ENCODE measurements at places on chromosomes 4 and X.

DNA sequence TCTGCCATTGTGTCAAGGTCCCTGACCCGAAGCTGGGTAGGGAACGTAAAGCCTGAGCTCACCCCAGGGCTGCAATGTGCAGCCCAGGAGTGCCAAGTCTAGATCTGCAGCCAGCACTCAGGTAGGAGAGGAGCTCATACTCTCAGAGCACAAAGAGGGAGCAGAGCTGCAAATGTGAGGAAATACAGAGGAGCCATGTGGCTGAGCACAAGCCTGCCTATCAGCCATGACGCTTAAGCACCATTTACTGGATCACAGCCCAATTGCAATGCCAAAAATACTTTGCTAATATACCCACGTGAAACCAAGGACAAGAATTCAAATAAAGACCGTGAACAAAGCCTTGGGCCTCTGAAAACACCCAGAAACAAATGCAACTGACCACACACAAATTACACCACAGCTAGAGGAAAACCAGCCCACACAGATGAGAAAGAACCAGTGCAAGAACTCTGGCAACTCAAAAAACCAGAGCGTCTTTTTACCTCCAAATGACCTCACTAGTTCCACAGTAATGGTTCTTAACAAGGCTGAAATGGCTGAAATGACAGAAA lies 69.0 kb upstream of the HPF1 start:
- no peak for DNase-seq

DNA sequence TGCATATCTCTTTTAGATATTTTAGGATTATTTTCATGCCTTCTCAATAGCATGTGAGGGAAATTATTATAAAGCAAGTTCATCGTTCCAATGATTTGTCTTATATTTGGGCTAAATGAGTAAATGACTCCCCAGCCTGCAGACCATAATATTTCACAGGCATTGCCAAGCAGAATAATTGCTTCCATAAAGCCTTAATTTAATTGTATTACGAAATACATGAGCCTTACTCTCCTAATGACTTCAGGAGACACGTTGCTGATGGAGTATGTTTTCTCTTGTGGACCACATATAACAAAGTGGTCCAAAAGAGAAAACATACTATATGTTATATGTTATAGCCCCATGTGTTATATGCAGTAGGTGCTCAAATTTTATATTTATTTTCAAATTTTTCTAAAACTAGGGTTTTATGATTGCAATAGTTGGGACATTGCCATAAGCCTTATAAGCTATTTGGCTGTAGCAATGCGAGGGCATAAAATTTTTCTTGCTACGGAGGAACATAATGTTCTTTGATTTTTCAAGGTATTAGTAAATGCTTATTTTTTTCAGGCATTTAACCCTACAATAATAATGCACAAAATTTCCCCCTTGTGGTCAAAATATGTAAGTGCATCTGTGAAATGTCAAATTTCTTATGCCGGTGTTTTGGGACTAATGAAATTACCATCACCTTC lies 26.2 kb upstream of the TMPRSS11D start:
- DNase-seq = peak; percentile 18

DNA sequence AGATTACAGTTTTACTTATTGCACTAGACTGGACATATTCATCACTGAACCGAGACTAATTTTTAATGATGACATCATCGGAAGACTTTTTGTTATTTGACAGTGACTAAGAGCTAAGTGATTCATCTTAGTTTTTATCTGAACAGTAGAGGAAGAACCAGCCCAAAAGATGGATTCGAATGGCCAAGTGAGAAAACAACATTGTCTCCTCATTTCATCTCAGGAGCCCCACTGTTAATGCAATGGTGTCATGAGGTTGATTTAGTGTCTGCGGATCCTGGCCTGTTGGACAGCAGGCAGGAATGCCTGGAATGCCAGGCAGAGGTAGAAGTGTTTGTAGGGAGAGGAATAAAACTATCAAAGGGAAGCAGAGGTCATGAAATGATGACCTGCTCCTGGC lies 37.8 kb upstream of the HPF1 start:
- DNase-seq = no peak

DNA sequence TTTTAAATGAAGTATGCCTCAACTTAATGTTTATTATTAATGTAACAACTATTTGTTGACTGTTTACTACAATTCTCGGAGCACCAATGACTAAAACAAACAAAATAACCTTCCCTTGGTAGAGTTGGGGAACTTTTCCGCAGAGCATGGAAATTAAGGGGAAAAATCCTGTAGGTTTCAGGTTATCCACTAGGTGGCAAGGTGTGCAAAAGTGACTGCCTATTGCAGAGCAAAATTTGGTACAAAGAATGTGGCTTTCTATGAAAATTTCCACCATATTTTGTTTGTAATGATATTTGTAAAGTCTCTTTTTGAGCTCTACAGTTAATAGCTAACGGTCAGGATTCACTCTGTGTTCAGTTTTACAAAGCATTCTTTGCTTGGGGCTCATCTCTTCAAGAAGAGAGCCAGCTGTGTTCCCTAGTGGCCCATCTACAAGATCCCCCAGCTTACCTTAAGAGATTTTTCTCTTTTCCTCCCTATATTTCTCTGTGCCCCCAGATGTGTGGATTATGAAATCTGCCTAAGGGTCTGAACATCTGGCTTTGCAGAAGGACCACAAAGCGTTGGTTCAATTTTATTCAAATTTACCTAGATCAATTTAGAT lies 61.1 kb downstream of the FBXO8 start:
- DNase-seq = peak; percentile 21

- no peak for DNase-seq
These were observed 223.0 kb downstream of the COX18 start for GRCh38 chr4:72846280-72847111.

GRCh38 chrX:5644776-5645175 lies 583.9 kb downstream of the NLGN4X start:
- DNase-seq = no peak

DNA sequence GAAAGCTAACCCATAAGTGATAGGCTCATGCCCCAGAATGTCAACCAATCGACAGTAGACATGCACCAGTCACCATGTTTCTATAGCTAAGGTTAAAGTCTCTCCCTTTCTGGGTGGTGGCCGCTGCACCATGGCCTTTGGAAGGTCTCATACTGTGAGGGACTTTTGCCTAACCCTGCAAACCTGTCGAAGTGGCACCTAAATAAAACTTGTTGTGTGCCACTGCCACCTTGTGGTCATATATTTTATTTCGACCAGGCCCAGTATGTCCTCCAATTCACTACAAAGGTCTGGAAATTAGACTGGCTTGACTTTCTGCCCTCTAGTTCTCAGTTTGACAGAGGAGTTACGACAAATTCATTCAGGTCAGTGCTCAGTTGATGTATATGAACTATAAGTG lies 163.1 kb downstream of the SMARCA1 start:
- DNase-seq = peak; percentile 61

DNA sequence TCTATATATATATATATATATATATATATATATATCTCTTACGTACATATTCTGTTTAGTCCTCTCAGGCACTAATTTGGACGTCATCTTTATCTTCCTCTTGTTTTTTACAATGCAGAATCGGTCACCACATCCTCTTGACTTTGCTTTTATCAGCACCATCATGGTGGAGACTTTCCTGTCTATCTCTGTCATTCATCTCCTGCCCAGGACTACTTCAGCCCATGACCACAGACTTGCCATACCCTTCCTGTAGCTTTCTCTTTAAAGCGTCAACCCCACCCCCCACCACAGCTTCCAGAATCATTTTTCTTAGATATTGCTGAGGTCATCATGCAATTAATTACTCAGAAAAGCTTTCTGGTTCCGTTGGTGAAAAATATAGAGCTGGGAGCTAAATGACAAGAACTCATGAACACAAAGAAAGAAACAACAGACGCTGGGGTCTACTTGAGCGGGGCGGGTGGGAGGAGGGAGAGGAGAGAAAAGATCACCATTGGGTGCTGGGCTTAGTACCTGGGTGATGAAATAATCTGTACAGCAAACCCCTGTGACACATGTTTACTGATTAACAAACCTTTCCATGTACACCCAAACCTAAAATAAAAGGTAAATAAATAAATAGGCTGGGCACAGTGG lies 30.5 kb upstream of the PRKX start:
- DNase-seq = peak; percentile 78

DNA sequence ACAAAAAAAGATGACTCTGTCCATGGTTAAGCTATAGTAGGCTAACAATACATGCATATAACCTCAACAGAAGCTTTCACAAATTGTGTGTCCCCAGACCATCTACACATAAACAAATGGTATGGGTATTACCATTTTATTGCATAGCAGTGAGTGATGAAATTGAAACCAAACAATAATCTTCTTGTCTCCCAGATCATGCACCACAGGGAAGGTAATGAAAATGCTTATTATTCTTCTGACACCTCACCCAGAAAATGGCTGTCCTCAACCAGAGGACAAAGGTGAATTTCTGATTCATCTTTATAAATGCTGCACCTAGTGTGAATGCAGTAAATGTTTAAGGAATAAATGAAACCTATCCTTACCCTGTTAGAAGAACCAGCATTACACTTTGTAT lies 8.0 kb downstream of the PRSS12 start:
- DNase-seq = no peak

- no peak for DNase-seq
These were observed 45.1 kb upstream of the PPARGC1A start for GRCh38 chr4:23934915-23935314.

DNA sequence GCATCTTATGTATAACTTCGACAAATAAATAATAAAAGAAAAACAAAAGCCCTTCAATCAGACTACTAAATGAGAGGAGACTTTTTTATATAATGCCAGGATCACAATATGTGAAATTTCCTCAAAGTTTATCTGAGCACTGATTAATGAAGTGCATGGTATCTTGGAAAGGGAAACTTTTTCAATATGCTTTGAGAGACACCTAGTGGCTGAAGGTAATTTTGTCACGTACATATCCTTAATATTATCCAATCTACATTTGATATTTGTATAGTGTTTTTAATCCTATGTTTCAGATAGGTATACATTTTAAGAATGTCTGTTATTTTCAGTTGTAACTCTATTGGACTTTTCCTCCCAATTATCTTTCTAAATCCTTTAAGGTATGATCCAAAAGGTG lies 146.8 kb downstream of the KLHL4 start:
- DNase-seq = peak; percentile 6

DNA sequence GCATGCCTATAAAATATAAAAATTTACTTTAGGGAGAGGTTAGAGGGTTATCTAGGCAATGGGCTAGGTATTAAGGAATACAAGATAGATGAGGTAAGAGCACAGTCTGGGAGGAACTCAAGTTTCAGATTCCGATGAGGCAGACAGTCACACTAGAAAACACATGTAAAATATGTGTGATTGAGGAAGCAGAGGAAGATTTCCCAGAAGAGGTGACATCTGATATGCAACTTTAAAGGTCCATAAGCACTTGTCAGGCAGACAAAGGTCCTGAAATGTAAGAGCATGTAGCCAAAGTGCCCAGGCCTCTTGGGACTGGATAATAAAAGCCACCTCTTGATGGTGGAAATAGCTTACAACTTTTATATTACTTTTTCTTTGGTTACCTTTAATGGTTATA lies 81.1 kb upstream of the AADAT start:
- no peak for DNase-seq

GRCh38 chr4:176575141-176575730 lies 217.5 kb downstream of the VEGFC start:
- no peak for DNase-seq

- no peak for DNase-seq
These were observed 19.3 kb downstream of the IQCM start for GRCh38 chr4:149796381-149796780.

- DNase-seq = no peak
These were observed 1029.7 kb upstream of the TENM3 start for GRCh38 chr4:181213551-181213950.

DNA sequence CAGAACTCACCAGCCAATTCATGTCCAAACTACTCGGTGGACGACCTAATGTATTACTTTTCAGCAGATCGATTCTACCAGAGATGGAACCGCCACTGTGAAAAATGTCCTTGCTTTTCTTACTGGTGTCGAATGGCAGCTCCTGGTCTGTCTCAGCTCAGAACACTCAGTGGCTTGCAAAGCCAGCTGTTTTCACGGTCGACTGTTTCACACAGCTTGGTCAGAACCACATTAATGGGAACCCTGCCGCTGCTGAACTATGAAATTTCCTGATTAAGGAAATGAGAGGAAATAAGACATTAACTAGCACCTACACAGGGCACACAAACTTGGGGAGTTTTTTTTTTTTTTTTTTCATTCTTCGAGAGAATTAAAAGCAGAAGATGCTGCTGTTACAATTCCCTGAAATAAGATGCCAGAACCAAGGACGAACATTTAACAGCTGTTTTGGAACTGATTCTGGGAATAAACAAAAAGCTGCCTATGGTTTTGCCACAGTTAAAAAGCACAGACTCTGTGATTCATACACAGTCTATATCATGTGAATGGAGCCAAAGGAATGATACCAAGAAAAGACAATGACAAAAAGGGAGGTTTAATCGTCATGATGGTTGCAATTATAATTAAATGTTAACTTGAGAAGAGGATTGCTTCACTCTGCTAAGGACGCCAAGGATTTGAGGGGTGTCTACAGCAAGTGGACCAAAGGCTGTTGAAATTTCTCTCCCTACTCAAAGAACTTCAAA lies 31.3 kb downstream of the SUPT20HL2 start:
- no peak for DNase-seq

GRCh38 chr4:92104506-92104905 lies 199.3 kb upstream of the GRID2 start:
- no peak for DNase-seq

- DNase-seq = peak; percentile 28
These were observed 404 bp downstream of the PPP2R3B start for GRCh38 chrX:386239-386767.

- no peak for DNase-seq
These were observed 39.5 kb upstream of the SMIM10L2A start for GRCh38 chrX:135382260-135382659.

GRCh38 chr4:108396900-108397497 lies 223.4 kb upstream of the RPL34 start:
- DNase-seq = no peak

GRCh38 chr4:87657525-87657924 lies 7.4 kb downstream of the DMP1 start:
- DNase-seq = no peak

DNA sequence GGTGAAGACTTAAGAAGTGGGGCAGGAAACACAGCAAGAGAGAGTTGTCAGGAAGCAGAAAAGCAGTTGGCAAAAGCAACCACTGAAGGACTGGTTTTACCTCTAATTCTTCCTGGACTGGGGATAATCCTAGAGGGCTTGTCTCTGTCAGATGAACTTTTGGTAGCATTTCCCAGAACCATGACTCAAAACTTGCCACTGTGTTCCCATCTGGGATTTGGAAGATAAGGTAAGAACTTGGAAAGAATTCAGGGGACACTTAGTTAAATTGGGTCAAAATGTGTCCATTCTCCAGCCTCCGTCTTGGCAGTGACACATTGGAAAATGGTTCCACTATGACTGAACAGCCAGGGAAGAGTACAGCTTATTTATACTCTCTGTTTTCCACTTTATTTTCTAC lies 55.7 kb downstream of the CD38 start:
- DNase-seq = no peak

All from activated CD4-positive, alpha-beta T cell treated with anti-CD3 and anti-CD28 coated beads, Interleukin-2, amount 50 U/mL, for 16 hours (primary cell).